NCI-H1105 (cell line): ENCODE measurements at places on chromosomes 1 and 21.

GRCh38 chr1:32334274-32334861, 1.7 kb downstream of the MARCKSL1 start:
- DNase-seq = no peak

DNA sequence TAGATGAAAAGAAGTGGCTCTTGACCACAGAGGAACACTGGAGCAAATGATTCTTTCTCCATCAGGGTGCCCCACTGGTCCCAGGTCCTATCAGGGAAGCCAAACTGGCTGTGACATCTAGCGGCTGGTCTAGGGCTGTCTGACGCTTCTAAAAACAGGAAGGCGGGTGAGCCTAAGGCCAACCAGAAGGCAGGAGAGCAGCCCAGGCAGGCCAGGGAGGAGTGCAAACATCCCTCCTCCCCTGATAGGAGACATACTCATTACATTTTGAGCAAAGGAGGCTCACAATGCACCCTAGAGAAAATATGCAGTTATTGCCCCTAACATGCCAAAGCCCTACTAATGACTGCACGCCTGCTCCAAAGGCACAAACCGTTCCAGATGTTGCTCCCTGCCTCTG, 10.4 kb upstream of the FOXE3 start:
- no peak for DNase-seq

- DNase-seq = no peak
These were observed 21.4 kb upstream of the PKN2 start for GRCh38 chr1:88662723-88663122.

GRCh38 chr1:64042331-64043100, 160.9 kb upstream of the UBE2U start:
- DNase-seq = no peak

- no peak for DNase-seq
These were observed 24.4 kb downstream of the KCNA2 start for GRCh38 chr1:110581682-110582145.

DNA sequence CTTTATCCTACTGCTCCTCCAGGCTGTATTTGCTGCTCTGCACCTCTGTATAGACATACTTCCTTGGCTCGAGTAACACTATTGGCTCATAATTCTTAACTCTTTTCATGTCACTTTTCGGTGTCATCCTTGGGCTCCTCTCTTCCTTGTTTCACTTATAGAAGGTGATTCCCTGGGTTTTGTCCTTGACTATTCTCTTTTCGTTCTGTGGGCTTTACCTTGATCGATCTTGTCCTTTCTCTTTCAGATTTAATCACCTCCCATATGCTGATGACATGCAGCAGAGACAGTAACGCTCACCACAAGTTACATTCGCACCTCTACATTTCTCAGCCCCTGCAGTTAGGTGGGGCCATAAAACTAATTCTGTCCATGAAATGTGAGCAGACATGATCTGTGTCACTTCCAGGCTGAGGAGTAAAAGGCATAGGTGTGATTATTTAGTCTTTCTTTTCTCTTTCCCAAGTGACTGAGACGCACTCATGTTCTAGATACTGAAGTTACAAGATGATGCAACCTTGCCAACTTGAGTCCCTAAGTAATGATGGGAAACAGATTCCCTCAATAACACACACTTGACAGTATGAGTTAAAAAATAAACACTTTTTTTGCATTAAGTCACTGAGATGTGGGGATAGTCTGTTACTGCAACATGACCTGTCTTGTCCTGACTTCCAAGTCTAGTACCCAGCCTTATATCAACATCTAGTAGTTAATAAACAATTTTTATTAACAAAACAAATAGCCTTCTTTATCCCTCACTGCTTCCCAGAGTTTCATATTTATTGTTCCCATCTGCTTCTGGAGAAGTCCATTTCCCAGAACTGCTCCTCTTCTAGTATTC, 49.9 kb upstream of the HAO2 start:
- DNase-seq = no peak

- no peak for DNase-seq
These were observed 209.6 kb downstream of the TRABD2B start for GRCh38 chr1:47787560-47787959.

GRCh38 chr1:50333595-50333974, 89.7 kb downstream of the DMRTA2 start:
- no peak for DNase-seq

- no peak for DNase-seq
These were observed 186.0 kb downstream of the LEPR start for GRCh38 chr1:65606426-65606825.

DNA sequence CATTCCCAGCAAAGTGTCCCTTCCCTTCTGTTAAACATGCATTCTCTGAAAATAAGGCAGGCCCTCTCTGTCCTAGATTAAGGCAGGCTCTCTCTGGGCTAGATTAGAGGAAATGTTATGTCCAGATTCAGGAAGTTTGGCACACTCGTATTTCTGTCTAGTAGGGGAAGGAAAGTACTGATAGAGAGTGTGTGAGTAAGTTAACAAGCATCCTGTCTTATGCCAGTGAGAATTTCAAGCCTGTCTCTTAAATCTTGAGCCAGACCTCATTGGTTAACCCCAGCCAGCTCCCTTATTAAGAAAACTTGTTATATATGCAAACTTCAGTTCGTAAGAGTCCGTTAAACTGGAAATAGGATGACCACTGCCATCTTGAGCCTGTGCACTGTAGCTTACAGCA, 31.6 kb downstream of the IGSF5 start:
- DNase-seq = no peak

- no peak for DNase-seq
These were observed 19.7 kb downstream of the PTAFR start for GRCh38 chr1:28156821-28157220.

DNA sequence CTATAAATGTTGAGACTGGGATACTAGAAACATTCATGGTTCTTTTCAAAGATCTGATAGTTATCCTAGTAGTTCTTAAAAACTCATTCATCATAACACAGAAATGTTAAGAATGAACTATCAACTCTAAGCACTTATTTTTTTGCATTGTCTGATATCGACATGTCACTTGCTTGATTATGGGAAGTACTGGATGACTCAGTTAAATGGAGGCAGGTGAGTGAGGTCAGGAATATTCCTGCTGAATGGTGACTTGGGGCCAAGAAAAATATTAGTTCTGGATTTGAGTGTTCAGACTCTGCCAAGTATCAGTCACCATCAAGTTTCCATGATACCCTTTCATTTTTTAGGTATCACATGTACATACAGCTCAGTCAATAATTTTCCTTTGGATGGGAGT, 63.6 kb downstream of the NEK7 start:
- no peak for DNase-seq

- DNase-seq = no peak
These were observed 249.2 kb upstream of the NFIA start for GRCh38 chr1:60833173-60833572.

DNA sequence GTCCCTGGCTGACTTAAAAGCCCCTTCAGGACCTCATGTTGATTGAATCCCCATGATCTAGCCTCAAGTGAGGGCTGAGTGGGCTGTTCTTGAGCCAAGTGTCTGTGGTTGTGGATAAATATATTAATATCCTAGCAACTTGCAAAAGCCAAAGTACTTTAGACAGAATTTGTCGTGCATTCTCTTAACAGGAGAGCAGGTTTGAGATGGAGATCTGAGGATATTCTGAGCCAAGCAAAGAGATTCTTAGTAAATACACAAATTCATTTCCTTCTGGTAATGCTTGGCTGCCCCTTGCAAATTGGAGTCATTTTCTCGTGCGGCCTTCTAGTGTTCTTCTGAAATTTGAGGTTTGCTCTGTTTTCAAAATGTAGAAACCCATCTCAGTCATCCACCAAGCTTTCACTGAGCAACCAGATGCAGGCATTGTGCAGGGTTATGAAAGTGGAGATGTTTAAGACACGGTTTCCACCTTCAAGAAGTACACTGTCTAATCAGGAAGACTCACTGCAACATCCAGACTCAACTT, 242.1 kb upstream of the JUN start:
- no peak for DNase-seq

DNA sequence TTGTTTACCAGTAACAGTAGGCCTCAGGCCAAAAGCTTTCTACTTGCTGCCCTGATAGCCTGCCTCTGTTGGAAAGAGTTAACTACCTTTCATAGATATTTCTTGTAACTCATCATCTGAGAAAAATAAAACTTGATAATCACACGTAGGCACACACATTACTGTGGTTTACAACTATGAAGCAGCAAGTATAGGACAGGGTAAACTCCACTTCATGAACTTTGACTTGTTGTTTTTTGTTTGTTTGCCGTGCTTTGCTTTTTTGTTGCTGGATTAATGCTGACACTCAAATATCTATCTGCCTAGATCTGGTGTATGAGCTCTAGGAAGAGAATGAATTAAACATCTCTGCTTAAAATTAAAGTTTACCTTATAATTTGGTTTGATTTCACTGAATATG, 924.7 kb upstream of the ADGRL2 start:
- DNase-seq = no peak

DNA sequence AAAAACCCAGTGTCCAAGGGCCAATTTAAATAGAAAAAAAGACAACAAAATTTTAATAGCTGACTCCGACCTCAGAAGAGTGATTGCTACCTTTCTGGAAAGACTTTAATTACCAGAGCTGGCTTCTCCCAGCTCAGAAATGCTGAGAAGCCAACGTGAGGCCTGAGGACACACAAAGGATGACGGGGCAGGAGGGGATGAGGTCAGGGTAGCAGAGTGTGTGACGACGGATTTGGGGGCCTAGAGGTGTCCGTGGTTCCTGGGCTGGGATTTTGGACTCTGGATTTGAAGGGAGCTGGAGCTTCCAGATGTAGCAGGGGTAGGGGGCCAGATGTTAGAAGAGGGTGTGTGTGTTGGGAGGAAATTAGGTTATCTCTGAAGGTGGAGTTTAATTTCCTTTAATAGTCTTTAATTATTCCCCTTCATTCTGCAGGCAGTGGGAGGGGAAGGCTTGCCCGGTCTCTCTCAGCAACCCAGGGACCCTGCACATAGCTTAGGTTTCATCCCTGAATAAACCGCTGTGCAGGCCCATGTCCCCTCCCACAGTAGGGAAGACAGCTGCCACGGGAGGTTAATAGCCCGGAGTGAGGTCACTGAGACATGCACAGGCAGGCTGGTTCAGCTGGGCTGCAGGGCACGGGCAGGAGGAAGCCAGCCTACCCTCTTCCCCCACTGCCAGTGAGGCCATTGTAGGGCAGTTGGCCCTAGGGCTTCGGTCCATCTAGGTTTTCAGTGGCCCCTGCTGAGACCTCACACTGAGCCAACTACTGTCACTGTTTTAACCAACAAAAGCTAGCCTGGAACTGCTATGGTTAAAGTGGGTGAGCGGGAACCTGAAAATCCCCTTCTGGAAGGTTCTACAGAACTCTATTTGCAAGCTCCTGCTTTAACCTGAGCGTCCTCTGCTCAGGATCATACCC, 3.8 kb upstream of the PADI3 start:
- peak; percentile 39 for DNase-seq
